ENCODE measurements at places on chromosomes 7 and 10.
A peak's percentile ranks its signal among the peaks of the same experiment; 100 is the strongest.

DNA sequence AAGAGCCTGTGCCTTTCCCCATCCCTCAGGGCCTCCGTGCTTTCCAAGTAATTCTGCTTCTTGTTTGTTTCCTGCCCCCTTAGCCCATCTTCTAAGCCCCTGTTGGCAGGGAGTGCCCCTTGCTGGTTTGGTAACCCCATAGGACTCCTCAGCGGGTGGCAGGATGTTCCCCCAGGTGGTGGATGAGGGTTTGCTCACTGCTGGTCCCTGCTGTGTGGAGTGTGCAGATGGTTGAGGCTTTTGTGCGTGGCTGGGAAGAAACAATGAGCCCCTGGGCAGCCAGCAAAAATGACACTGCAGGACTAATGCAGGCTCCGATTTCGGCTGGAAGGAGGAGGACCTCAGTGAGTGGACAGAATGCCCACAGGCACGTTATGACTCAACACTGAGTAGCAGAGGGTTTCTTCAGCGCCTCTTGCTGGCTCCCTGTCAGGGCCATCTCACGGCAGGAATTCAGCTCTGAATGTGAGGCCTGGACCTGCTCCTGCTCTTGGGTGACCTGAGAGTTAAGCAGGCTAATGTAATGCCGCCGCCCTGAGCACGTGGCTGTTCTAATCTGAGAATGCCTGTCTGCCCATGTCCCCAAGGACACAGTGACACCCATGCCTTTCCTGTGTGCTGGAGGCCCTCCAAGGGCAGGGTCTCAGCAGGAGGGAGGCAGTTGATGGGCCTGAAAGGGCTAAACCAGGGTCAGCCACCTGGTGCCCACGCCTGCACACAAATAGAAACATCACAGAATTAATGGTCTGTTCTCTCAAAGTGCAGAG, 16.6 kb downstream of the BAG3 start:
- peak; percentile 93 for DNase-seq

- no peak for DNase-seq
These were observed 109.0 kb downstream of the ST7 start for GRCh38 chr7:117062300-117062699.

GRCh38 chr10:93751832-93752231, 5.9 kb upstream of the LGI1 start:
- DNase-seq = no peak

DNA sequence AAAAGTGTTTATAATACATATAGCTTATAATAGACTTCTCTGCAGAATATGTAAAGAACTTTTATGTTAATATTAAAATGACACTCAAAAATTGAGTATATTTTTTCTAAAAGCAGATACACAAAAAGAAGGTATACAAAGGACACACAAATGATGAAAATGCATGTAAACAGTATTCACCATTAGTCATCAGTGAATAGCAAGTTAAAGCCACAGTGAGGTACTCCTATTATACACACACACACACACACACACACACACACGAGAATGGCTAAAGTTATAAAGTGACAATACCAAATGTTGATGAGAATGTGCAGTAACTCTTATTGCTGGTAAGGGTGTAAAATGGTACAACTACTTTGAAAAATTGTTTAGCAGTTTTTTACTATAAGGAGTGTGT, 92.9 kb downstream of the ITGB1 start:
- no peak for DNase-seq

DNA sequence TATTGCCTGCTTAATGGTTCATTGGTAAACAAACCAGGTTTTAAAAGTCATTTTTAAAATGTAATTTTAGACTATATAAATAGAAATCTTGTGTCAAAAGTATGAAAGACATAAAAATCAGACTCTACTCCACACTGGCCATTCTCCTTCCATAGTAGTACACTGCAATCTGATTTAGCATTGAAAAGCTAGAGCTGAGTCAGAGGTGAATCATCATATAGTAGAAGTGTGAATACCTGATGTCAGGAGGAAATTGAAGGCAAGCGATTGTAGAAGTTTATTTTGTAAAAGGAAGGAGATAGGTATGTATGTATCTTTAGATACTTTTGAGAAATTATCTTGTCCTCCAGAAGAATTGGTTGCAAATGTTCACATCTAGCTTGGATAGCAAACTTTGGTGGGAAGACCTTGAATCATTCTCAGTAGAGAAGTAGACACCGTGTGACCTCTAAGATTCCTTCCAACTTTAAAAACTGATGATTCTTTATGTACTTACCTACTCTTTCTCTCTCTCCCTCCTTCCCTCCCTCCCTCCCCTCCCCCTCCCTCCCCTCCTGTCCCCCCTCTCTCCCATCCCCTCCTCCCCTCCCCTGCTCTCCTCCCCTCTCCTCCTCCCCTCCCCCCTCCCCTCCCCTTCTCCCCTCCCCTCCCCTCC, 88.1 kb downstream of the BTAF1 start:
- peak; percentile 38 for DNase-seq

DNA sequence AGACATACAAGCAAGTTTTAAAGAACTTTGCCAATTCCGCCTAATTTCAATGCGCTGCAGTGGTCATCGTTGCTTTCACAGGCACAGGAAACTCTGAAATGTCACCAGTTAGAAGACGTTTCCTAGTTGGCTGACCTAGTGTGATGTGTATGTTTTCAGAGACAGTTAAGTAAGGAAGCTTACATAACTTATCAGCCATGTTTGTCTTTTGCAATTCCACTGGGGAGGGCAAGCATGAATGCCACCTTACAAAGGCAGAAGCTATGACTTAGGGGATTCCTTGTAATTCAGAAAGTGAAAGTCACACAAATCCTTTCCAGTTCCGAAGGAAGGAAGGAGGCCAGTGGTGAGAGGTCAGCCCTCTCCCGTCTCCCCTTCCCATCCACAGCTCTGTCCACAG, 15.0 kb upstream of the NPS start:
- DNase-seq = no peak

DNA sequence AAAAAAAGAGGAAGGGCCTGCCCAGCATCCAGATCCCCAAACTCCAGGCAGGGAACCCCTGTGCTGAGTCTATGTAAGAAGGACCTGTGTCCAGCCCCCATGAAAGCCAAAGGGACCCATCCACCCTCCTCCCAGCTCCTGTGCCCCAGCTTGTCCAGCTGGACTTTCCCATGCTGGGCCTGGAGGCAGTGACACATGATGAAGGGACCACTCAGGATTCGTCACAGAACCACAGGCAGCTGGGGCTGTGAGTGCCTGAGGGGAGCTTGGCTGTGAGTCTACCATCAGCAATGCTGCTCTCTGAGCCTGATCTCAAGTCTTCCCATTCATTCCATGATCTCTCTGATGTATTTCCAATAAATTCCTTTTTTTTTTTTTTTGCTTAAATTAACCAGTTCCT, 36.2 kb upstream of the MNX1 start:
- peak; percentile 65 for DNase-seq

DNA sequence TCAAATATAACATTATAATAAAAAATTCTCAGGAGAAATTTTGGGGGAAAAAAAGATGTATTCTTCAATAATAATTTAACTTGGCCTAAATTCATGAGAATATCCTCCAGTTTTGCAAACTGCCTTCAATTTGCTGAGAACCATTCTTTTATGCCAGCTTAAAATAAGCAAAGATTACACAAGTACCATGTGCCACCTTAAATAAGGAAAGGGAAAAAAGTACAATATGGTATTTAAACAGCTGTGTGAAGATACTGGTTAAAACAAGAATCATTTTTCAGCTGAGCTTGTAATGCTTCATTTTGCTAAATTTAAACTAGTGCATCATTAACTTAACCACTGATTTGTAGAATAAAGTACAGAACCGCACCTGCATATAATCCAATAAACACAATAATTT, 217.8 kb downstream of the LRRN3 start:
- no peak for DNase-seq

GRCh38 chr10:111762114-111762513, 421.5 kb downstream of the GPAM start:
- DNase-seq = no peak

- DNase-seq = no peak
These were observed 156.7 kb downstream of the MBL2 start for GRCh38 chr10:52615756-52616394.

GRCh38 chr7:129990403-129991192, 37.8 kb upstream of the UBE2H start:
- no peak for DNase-seq

DNA sequence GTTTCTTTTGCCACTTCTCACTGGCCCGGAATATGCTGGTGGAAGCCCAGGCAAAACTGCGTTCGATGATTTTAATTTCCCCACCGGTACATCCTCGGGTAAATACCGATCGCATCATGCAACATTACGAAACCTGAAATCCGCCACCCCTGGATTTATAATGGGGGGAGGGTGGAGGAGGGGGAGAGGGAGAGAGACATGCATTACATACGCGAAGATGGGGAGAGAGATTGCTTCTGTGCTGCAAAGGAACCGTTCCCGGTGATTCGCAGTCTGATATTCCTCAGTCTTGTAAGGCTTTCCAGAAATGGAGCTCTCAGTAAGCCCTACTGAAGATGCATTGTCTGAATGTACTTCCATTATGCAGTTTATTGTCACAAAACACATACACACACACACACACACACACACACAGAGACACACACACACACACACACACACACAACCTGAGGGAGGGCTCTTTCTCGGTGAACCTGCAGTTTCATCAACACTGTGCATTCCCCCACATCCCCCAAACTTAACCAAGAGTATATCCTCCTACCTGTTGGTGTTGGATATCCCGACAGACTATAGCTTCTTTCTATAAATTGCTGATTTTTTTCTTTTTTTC, 741 bp downstream of the GPR85 start:
- no peak for DNase-seq

DNA sequence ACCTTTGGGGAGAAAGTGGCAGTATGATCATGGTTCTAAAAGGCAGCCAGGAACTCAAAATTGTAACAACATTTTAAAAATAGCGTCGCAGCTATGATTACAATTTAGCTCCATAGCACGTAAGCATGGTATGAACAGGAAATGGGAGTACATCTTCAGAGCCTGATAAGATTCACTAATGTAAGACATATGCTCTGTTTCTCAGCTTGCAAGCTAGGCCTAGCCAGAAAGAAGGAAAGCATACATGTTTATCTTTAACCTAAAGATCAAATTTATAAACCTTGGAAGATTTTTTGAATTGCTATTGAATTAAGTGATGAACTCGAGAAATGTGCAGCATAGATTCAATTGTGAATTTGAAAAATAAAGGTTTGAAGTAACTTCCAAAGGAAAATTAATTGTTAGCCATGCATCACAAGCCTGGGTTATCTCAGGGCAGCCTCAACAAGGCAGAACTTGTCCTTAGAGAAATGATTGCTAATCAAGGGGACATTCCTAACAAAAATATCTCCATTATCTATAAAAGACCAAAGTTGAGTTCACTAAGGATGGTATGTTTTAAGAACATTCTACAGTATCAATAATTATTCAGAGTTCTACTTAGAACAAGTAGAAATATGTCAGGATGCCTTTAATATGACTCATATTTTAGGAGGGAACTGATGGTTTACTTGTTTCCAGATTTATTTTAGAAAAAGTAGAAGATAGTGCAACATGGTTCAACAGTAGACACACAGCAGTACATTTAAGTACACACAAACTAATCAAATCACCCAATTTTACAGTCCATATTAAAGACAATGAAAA, 38.8 kb upstream of the SEPTIN7 start:
- DNase-seq = peak; percentile 36

- no peak for DNase-seq
These were observed 39.4 kb upstream of the ZMIZ2 start for GRCh38 chr7:44709011-44709915.

DNA sequence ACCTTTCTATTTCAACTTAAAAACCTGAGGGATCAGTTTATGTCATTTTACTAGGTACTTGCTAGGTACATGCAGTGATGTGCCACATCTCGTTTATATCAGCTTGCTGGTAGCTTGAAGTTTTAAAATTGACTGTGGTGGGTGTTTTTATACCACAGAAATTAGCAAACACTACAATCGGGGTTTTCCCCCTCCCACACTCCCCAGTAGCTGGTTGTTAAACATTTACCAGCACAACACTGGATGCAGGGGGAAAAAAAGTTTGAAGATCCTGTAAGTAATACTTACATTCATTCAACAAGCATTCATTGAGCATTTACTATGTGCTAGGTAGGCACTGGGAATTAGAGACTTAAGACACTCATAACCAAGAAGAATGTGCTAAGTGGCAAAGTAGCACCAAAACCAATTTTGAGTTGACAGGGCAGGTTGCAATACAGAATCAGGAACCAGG, 32.6 kb downstream of the USP6NL start:
- DNase-seq = no peak

GRCh38 chr10:43389867-43390266, 18.4 kb downstream of the FXYD4 start:
- no peak for DNase-seq

GRCh38 chr7:76330261-76330660, 27.8 kb downstream of the HSPB1 start:
- DNase-seq = no peak

Measured in amniotic stem cell (primary cell).